Eye (tissue), 1 donor: ENCODE measurements at places on chromosomes 2 and 18.

GRCh38 chr2:211454679-211455078 is 898.3 kb downstream of the CPS1 start:
- no peak for DNase-seq

GRCh38 chr18:63783394-63783793 is 8.2 kb downstream of the SERPINB7 start:
- DNase-seq, result no peak

DNA sequence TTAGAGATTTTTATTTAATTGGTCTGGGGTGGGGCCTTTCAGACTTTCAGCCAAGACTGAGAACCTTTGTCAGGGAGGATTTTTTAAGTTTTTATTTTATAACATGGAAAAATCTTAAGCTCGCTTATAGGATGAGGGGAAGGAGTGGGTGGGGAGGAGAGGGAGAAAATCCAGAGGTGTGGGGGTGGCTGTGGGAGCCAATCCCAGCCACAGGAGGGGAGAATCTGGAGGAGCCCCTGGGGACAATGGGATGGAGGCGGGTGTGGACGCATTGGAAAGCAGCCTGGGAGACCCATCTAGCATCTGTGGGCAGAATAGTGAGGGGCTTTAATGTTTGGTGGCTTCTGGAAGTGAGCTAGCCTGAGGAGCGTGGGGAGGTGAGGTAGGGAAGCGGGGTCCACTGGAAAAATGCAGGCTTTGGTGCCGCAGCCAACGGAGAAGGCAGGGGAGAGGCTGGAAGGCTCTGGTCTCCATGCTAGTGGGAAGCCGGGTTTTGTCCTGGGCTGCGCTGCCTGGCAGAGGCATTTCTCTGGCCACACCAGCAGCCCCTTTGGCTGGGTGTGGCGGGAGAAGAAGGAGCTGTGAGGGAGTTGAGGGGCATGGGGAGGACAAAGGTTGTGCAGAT is 11.5 kb upstream of the INPP5D start:
- no peak for DNase-seq

DNA sequence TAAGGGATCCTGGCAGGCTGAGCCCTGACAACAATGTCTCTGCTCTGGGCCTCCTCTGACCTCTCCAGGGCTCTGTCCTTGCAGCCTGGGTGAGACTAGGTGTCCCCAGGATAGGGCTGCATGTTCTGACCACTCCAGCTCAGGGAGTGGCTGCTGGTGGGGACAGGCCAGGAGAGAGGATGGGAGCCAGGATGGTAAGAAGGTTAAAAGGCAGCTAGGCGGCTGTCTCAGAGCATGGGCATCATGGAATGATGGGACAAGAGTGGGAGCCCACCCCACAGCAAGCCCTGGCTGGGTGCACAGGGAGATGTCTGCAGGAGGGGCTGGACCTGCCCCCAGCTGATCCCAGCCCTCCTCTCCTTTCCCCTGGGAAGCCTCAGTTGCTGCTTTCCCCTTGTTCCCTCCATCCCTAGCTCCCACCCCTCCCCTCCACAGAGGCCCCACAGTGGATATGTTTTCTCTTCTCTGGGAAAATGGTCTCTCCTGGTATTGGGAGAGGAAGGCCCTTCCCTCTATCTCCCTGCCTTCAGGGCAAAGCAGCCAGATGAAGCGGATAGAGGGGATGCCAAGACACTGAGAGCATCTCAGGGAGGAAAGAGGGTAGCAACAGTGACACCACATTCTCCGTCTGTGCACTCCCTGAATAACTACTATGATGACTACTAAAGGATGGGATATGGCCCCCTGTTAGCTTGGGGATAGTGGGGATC is 334.3 kb downstream of the DYSF start:
- DNase-seq, result peak; percentile 37

GRCh38 chr2:191692502-191693115 is 14.7 kb downstream of the NABP1 start:
- DNase-seq, result no peak

DNA sequence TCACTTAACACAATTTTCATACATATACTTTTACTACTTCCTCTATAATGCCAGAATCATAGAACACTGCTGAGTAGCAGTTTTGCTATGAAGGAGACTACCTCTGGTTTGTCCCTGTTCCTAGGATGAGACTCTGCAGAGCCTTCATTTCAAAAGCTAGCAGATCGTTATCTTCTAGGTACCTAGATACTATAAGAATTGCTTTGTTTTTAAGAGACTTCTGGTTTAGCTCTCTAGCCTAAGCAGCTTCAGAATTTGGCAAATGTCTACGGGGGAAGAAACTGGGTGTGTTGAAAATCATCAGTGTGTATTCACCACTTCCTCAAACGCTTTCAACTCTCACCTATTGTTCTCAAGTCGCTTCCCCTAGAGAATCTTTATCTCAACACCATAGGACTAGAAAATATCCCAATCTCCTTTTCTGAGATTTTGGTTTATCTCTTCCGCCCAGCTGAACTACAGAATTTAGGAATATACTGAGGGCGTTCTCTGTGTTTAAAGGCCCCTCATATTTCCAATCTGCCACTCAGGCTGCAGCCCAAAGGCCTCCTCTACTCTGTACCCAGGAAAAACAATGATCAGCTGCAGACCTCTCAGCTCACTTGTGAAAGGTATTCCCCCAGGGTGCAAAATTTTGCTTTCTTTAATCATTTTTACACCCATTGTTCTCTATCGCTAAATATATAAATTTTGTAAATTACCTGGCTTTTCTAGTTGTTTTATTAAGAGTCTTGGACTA is 28.7 kb downstream of the SMAD2 start:
- DNase-seq, result no peak

DNA sequence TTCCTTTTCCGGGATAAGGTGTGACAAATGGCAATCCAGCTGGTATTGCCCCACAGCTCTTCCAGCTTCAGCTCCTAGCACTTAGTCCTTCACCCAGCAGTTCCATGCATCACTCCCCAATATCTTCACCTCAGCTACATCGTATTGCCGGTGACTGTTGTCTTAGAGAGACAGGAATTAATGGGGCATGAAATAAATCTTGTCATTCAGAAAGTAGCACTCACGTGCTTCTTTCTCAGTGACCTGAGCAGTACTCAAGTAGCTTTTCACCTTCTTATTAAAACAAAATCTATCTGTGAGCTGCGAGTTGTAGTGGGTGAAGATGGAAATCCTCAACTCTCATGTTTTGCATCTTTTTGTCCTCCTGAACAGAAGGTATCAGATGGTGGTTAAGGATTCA is 72.8 kb downstream of the PTH2R start:
- no peak for DNase-seq

DNA sequence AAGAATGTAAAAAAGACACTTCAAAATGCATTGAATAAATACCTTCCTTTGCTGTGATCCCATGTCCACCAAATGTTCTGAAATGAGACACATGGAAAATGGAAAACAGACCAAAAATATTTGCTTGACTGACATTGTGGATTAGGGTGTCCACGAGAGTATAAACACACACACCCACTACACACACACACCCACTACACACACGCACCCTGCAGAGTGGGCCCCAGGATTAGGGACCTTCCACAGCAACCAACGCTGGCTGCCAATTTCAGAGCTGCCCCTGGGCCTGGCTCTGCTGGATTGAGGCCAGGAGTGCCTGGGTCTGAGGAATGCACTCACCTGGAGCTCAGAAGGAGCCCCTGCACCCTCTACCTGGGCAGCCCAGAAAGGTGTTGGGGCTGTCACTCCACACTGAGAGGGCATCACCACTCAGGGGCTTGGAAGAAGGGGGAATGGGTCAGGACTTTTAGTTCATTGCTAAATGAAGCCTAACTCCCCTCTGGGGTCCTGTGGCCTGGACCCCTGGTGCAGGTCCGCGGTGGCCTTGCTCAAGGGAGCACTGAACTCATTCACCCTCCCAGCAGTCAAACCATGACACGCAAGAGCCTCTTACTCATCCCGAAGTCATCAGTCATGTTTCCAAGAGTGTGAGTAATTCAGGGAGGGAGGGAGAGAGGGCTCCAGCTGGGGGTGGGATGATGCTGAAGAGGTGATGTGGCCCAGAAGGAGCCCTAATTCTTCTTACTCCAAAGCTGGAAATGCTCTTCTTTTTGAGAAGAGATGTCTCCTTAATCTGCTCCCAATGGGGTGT is 50.2 kb upstream of the PLB1 start:
- DNase-seq, result no peak

GRCh38 chr2:189210250-189211087 is 30.9 kb upstream of the COL5A2 start:
- peak; percentile 70 for DNase-seq

GRCh38 chr18:22734791-22735627 is 198.1 kb upstream of the RBBP8 start:
- DNase-seq, result peak; percentile 20
